ENCODE measurements at places on chromosomes 1 and 21.

DNA sequence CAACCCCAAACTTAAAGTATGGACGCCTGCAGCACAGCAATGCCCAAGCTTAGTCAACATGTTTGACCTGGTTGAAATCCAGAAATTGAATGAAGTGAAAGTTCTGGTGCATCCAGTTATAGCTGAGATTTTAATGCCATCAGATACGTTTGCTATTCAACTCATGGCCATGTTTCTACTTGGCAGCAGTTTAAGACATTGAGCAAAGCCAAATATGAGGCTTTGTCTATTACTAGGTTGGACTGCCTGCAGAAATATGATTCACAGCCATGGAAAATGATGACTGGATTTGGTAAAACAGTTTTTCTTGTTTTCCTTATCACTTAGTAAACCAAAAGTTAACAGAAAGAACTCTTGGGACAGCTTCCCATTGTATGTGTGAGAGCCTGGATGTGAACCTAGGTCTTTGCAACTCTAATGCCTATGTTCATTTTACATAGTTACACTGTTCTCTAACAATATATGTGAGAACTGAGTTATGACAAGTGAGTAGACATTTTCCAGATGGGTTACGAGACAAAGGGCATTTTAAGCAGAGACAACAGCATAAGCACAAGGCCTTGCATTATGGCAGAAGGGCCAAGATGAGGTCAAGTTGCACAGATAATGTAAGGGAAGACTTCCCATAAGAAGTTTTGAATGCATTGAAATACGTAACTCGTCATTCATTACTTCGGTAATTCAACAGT is 32.4 kb upstream of the MYSM1 start:
- no peak for DNase-seq

- DNase-seq = peak; percentile 44
Observed at GRCh38 chr21:42406201-42406621, 2.5 kb downstream of the UBASH3A start.

DNA sequence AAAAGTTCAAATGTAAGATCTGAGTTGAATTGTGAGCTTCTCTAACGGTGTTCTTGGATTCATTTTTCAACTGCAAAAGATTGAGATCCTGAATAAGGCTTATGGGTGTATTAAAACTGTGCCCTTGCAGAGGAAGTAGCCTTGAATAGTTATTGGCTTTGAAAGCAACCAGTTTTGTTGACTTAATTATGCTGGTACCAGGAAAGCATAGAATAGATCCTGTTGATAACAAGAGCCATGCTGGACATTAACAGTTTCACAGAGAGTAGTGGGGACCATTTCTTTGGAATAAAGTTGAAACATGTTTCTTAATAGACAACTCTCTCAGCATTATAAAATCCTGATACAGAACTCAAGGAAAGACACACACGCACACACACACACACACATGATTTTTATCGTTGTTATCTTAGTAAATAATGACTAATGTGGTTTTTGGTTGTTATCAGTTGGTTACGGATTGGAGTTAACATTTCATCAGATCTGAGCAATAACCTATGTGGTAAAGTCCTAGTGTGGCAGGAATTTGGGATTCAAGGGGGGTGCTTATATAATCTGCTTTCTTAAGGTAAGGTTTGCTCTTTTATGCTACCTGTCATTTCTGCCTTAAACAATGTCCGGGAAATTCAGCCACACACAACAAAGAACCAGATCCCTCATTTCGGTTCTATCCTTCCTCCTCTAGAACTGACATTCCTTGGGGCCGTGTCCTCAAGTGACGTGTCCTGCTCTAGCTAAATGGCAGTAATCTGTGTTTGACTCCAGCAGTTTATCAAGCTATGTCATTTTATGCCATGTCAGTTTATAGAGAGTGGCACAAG is 330.9 kb downstream of the CHRM3 start:
- DNase-seq = no peak

DNA sequence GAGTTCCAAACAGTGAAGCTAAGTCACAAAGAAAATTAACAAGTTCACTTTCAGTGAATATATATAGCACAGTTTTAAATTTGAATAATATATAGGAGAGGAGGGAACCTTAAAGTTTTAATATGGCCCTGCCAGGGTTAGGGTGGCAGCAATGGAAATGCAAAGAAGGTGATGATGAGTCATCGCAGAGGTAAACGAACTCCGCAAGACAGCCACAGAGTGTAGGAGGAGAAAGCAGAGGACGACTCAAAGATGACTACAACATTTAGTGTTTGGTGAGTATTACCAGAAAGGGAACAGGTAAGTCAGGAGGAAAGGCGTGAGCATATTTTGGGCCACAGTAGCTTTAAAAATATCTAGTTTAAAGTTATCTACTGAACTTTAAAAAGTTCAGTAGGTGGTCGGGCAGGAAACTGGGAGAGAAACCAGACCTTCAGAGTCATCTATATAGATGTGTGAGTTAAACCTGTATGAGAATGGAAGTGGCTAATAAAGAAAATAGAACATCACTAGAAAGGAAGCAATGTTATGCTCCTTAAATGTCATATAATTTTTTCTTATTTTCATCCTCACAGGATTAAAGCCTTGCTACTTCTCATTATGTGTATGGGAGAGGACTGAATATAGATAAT is 75.7 kb downstream of the UCHL5 start:
- peak; percentile 6 for DNase-seq

DNA sequence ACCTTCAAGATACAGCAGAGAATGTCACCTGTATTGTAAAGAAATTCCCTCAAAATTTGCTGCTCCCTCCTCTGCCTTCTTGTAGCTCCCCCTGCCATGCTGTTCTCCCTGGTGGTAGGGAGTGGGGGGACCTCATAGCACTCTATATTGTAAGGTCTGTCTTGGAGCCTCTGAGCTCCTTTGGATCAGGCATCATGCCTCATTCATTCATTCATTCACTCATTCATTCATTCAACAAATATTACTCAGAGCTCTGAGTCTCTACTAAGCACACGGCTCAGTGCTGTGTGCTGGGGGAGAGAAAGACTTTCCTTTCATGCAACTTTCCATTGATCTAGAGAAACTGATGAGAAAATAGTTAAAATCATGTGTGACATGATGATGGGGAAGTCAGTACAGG is 27.1 kb upstream of the EPHB2 start:
- no peak for DNase-seq

DNA sequence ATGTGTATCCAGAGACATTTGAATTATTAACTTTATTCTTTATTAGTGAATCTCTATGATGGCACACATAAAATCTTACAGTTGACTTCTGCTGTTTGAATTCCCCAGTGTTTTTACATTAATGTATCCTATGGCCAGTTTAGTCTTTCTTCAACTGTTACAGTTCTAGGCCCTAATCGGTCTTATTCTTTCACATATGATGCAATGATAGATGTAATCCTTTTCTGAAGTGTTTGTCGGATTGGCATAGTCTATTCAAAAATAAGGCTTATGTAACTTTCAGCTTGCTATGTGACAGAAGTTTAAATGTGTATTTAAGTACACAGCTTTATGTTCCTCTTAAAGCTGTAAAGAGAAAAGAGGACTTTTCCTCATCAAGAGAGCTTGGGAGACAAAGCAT is 26.4 kb upstream of the KIAA1614 start:
- DNase-seq = no peak

- DNase-seq = no peak
Observed at GRCh38 chr1:1817221-1817620, 39.0 kb upstream of the NADK start.

- DNase-seq = no peak
Observed at GRCh38 chr1:178238722-178239510, 145.0 kb downstream of the RASAL2 start.

GRCh38 chr1:89465201-89465600 is 59.4 kb upstream of the LRRC8B start:
- DNase-seq = no peak

DNA sequence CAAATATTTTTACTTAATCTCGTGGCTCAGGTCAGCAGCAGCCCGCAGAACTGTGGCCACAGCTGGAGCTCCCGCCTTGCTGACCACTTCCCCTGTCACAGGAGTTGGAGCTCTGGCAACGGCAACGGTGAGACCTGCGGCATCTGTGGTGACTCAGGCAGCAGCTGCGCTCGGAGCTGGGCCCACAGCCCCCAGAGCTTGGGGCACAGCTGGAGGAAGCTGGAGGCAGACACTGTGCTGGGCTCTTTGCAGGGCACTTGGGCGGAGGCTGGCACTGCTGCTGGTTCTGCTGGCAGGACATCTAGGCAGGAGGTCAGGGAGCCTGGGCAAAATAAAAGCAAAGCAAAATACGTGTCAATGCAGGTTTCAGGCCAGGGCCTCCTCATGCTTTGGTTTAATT is at the start of gene LCE3A:
TSS of gene LCE3A (minus strand) at position 301 of the 400 bp plus-strand sequence. CDS start at position 301, 0 bp downstream.
- no peak for DNase-seq

DNA sequence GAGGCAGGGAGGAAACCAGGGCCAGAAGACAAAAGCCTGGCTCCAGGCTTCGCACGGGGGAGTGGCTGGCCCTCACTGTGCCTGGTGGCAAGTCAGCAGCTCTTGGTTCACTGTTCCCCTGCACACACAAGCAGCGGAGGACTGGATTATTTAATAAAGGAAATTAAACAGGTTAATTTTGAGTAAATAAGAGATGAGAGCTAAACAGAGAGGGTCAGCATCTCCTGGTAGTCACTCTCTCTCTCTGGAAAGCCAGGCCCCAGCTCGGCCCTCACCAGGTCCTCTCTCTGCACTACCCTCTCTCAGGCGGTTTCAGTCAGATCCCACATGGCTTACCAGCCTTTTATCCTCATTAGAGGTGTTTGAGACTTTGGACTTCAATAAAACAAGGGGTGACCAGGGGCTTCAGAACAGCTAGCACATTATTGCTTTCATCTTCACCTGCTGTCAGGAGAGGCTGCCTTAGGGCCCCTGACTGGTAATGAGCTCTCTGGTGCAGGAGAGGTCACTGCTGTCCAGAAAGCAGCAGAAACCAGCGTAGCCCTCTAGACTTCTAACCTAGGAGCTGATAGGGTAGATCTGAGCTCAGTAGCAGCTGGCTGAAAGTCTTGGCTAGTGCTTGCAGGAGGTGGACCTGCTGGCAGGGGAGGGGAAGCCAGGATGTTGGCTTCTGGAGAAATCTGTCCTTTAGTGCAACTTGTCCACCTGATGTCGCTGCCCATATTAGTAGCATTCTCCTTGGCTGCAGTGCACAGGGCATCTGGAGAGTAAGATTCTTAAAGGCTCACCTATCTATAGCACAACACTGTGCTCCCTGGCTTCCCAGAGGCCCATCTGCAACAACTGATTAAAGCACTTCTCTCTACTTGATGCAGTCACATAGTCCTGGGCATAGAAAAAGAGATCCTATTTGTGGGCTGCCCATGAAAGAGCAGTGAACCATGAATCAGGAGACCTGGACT is 45.9 kb downstream of the SYT6 start:
- DNase-seq = no peak

DNA sequence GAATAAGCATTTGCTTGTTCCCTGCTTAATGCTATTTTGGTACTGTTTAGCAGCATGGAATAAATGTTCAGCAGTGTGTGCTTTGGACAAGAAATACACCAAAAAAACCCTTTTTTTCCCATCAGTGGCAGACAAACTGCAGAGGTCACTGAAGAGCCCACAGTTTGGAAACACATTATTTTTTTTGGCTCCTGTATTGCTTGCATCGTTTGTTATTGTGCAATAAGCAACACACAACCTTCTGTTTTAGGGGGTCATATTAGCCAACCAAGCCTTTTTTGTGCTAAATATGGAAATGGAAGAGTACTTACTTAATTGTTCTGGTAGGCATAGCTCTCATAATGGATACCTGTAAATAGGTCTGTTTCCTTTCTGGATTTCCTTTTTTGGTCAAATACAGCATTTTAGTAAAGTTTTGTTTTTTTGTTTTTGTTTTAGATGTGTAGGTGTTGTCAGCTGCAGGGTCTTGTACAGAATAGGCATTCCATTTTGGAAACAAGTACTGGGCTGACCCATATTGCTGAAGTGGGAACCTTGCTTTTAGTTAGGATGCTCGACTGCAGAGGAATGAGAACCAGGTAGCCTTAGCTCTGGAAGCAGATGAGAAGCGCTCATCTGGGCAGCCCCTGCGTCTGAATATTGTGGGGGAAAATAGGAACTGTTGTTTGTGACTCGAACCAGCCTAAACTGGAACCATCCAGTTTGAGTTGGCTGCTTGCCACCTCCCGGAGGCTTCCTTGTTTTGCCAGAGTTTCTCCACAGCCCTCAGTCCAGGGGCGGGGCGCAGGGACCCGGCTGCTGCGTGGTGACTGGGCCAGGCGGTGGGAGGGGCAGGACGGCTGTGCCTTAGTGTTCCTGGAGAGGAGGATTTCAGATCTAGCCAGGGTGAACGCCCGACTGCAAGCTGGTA is 38.4 kb downstream of the SPEN start:
- no peak for DNase-seq

- no peak for DNase-seq
Observed at GRCh38 chr1:20472860-20473711, 12.9 kb downstream of the CAMK2N1 start.

GRCh38 chr1:172793823-172794222 is 134.9 kb downstream of the FASLG start:
- no peak for DNase-seq

DNA sequence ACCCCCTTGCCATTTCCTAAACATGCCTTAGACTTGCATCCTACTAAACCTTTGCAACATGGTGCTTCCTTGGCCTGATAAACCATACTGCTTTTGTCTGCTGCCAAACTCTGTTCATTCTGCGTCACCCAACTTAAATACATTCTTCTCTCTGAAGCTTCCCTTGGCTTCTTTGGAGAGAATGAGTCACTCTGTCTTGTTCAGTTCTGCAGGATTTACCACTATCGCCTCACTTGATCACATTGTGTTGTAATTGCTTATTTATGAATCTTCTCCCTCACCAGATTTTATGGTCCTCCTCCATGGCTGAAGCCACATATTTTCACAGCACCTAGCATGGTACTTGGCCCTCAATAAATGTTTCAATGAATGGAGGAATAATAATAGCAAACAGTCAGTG is 21.7 kb upstream of the TUT4 start:
- DNase-seq = no peak

- no peak for DNase-seq
Observed at GRCh38 chr1:81949421-81949820, 148.7 kb downstream of the ADGRL2 start.

Data from activated CD4-positive, alpha-beta T cell treated with anti-CD3 and anti-CD28 coated beads for 4 hours (primary cell).